Stimulated activated CD8-positive, alpha-beta memory T cell treated with anti-CD3 and anti-CD28 coated beads, Interleukin-4, amount 100 ng/mL, for 4 hours (primary cell): ENCODE measurements at places on chromosomes 7 and 10.

- no peak for DNase-seq
These were observed 309.6 kb downstream of the AGMO start for GRCh38 chr7:15252181-15252580.

- no peak for DNase-seq
These were observed 9.6 kb downstream of the INMT start for GRCh38 chr7:30761214-30762156.

- DNase-seq, result no peak
These were observed 709.0 kb upstream of the IGFBP3 start for GRCh38 chr7:46630031-46630430.

- no peak for DNase-seq
These were observed 24.9 kb downstream of the C10orf71 start for GRCh38 chr10:49323896-49324270.

DNA sequence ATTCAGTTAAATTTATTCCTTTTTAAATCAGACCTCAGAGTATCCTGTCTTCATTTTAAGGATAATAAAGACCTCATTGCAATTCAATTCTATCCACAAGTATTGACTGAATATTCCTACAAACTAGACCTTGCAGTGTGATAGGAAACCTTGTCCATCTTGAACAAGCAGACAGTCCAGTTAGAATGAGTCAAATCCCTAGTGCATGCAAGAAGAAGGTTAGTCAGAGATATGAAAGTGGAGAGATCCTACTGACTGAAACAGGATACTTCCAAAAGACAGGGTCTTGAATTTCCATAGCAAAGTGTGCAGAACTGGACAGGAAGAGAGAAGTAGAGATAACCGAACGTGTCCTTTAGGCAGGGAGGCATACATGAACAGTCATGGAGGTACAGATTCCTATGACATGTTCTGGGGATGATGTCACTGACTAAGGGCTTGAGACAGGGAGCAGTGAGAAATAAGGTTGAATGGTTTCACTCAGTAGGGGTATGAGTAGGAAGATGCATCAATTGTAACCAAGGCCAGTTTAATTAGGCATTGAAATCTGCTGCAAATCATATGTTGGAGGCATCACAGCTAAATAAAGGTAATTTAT is 45.2 kb downstream of the PPP1R3A start:
- DNase-seq, result no peak

DNA sequence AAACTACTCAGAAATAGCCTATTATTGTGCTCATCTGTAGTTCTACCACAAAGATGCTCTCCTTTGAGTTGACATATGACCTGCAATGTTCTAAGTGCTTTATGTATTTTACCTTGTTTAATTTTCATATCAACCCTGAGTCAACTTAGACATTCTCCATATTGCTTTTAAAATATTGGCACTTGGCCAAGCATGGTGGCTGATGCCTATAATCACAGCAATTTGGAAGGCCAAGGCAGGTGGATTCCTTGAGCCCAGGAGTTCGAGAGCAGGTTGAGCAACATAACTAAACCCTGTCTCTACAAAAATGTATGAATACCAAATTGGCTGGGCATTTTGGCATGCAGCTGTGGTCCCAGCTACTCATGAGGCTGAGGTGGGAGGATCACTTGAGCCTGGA is 50.6 kb downstream of the PRKG1 start:
- no peak for DNase-seq

DNA sequence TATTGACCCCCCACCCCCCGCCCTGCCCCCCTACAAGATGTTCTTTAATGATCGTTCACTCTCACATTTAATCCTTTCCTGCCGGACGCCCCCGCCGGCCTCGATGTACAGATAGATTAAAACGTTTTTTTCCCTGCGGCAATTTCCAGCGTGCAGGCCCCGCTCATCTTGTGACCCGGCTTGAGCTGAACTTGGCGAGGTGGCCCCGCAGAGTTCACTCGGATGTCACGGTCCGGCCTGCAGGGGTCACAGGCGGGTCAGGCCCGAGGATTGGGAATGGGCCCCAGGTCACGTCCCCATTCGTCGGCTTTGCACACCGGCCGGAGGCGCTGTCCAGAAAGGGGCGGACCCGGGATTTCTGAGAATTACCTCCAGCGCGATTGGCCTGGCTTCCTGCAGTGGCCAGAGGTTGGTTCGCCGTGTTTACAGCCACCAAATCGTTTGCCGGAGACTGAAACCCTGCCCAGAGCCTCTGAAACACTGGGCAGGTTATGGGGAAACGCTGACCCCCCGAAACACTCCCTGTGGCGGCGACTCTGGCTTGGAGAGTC is 1.9 kb upstream of the CYP26A1 start:
- DNase-seq, result no peak

DNA sequence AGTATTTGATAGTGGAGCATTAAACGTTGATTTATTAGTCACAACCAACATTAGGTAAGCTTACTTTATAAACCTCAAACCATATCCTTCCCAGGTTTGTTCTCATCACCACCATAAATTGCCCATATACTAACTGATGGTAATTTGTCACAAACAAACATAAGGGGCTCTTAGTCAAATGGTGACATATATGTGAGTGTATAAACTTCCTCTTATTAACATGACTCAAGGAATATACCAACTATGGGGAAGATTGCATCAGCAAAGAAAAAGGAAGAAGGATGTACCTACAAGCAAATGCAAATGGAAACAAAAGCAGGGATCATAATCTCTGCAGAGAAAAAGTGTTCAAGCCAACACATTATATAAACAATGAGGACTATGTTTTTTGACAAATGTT is 418.2 kb upstream of the AKR1E2 start:
- DNase-seq, result no peak

- no peak for DNase-seq
These were observed 130.8 kb downstream of the CUL2 start for GRCh38 chr10:34959321-34959720.

- DNase-seq, result no peak
These were observed 54.8 kb upstream of the TNKS2 start for GRCh38 chr10:91743465-91743864.

DNA sequence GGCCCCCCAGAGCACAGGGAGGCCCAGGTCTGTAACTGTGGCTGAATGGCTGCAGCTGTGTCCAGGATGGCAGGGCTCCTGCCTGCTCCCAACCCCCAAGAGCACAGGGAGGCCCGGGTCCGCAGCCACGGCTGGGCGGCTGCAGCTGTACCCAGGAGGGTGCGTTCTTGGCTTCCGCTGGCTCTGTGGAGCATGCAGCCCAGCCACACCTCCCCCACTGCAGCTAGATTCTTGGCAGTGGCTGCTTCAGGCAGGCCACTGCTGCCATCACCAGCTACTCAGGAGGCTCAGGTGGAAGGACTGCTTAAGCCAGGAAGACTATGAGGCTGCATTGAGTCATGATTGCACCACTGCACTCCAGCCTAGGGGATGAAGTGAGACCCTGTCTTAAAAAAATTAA is 27.9 kb downstream of the C7orf25 start:
- no peak for DNase-seq

GRCh38 chr7:5646846-5647245 is 134.6 kb downstream of the RNF216 start:
- no peak for DNase-seq

GRCh38 chr7:131284702-131285419 is 42.8 kb upstream of the MKLN1 start:
- DNase-seq, result no peak

- DNase-seq, result no peak
These were observed 8.2 kb upstream of the MAGI2 start for GRCh38 chr7:79461660-79462059.

DNA sequence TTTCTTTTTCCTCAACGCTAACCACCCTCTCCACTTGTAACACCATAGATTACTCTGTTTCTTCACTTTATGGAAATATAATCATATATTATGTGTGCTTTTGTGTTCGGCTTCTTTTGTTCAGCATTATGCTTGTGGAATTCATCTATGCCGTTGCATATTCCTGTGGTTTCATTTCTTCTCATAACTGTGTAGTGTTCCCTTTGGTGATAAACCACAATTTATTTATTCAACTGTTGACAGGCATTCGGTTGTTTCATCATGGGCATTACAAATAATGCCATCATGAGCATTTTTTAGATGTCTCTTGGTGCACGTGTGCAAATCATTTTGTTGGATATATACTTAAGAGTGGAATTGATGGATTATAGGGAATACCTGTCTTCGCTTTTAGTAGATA is 12.1 kb downstream of the AVL9 start:
- DNase-seq, result no peak

DNA sequence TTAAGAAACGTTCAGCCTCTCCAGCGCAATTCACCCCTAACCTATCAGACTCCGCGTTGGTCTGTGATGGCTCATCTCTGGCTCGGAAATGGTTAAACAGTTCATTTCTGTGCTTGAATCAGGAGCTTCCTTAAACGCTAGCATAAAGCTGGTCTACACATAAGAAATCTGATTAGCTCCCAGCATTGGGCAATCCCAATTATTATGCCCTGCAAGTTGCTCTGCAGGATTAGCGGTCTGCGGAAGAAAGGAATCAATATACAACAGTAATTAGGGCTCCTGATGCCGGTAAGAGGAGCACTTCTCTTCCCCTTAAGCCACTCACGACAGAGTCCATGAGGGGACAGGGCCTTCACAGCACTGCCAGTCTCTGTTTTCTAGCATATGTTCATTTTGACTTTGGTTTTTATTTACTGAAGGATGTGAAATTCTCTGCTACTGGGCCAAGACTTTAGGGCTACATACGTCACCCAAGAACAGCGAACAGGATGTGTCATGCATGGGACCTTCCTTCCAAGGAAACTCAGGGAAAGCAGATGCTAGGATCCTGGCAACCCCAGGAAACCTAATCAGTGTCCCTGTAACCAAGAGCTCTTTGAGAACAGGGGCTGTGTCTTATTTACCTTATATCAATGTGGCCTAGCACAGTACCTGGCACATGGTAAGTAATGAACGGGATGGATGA is 324.4 kb downstream of the KCNMA1 start:
- no peak for DNase-seq

DNA sequence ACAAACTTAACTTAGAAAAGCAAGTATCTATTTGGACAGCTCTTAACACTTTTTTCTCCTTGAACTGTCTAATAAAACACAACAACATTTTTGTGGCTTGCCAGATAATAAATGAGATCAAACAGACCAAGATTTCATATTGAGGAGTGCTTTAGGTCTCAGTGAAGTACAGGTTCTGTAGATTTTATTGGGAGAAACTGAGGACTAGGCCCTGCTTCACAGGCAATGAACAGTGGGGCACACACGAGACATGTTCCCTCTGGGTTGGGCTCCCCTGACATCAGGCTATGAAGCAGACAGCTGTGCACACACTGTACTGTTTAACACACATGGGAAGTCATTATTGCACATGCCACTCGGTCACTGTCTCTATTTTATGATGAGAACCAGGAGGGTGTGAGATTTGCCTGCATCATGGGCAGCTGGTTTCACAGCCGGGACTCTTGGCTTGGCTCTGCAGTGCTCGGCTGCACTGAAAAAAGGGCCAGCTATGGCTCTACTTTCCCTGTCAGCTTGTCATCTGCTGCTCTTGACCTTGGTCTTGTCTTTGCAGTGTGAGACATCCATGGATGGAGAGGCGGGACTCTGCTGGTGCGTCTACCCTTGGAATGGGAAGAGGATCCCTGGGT is 4.2 kb downstream of the IGFBP1 start:
- DNase-seq, result no peak

GRCh38 chr7:30411173-30411572 is 67.4 kb downstream of the NOD1 start:
- DNase-seq, result no peak

DNA sequence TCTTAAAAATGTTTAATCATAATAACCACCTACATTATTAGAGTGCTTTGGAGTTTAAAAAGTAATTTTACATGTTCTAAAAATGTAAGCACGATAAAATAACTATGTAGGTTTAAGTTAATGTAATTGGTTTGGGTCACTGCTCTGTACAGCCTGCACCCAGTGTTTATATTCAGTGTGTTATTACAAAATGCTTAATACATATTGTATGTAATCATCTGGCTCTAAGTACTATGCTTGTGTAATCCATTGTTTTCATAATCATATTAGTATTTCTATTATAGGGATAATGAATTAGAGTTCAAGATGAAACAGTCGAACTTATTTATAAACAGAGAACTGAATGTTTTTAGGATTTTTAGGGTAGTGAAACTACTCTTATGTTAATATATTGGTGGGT is 13.1 kb downstream of the RPA3 start:
- DNase-seq, result no peak

DNA sequence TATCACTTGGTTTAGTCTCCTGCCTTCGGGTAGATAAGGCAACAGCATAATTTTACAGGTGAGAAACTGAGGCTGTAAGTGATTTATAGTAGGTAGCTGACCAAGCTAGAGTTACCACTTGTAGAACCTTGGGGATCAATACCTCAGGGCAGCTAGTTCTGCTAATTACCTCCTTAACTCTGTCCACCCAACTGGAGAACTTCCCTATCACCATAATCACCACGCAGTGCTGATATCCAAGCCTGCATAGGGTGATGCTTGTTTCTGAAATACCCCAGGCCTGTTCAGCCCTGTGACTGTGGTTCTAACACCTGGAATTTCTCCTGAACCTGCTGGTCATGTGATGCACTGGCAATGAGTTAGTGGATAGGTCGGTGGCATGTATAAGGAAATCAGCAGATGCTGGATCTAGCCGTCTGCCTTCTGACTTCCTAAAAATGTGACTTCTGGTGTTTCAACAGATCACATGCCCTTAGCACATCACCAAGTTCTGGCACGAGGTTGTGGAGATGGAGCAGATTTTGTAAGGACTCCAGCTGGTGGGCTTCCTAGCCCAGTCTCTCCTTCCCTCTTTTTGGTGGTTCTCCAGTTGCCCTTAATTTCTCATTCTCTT is 15.3 kb downstream of the PLAU start:
- no peak for DNase-seq

- DNase-seq, result no peak
These were observed 34.8 kb downstream of the LRRC18 start for GRCh38 chr10:48904861-48905260.

- no peak for DNase-seq
These were observed 199.8 kb downstream of the DPP6 start for GRCh38 chr7:154252046-154252445.

DNA sequence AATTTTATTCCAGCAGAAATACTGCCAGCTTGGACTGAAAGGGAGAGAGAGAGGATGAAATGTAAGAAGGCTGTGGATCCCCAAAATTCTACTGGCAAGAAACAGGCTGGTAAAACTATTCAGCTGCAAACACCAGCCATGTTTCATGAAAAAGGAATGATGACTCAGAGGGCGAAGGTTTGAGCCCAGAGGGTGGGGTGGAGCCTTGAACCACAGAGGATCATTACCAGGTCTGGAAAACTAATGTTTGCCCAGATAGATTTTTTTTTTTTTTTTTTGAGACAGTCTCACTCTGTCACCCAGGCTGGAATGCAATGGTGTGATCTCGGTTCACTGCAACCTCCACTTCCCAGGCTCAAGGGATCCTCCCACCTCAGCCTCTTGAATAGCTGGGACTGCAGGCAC is 41.7 kb upstream of the NRF1 start:
- no peak for DNase-seq
